Large intestine (tissue), 12 donors: ENCODE measurements at places on chromosomes 5 and 9.

DNA sequence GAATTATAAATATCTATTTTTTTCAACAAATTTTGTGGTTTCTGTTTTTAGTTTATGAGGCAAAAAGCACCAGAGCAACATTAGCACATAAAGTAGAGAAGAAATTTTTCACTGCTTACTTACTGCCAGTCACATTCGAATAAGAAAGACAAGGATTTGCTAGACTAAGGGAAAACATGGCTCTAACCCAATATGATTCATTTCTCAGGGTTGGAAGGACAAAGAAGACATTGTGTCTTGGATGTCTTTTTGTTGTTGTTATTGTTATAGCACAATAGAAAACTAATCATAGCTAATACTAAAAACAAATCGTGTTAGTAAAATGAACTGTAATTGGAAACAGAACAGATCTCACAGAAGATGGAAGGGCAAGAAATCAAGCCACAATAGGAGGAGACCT is 90.9 kb upstream of the SLCO6A1 start:
- no peaks in the 10 kb centered on the region for H3K4me1 ChIP-seq
- H3K36me3 ChIP-seq: no peaks in the 10 kb centered on the region
- H3K27ac ChIP-seq: no peak overlapping the region
- H3K27me3 ChIP-seq: no peaks in the 10 kb centered on the region
- DNase-seq: no peak
- no peak overlapping the region for H3K4me3 ChIP-seq

GRCh38 chr5:127536687-127537086 is 19.2 kb downstream of the PRRC1 start:
- no peak overlapping the region for H3K27ac ChIP-seq
- DNase-seq: no peak
- H3K4me3 ChIP-seq: no peak overlapping the region
- peaks cover 54% of the 10 kb centered on the region for H3K36me3 ChIP-seq

- no peak overlapping the region for H3K4me3 ChIP-seq
- no peaks in the 10 kb centered on the region for H3K36me3 ChIP-seq
- no peaks in the 10 kb centered on the region for H3K27me3 ChIP-seq
- H3K27ac ChIP-seq: no peak overlapping the region
- no peak for DNase-seq
- no peaks in the 10 kb centered on the region for H3K4me1 ChIP-seq
These were observed 211.2 kb downstream of the CDK5RAP2 start for GRCh38 chr9:120368799-120369198.

DNA sequence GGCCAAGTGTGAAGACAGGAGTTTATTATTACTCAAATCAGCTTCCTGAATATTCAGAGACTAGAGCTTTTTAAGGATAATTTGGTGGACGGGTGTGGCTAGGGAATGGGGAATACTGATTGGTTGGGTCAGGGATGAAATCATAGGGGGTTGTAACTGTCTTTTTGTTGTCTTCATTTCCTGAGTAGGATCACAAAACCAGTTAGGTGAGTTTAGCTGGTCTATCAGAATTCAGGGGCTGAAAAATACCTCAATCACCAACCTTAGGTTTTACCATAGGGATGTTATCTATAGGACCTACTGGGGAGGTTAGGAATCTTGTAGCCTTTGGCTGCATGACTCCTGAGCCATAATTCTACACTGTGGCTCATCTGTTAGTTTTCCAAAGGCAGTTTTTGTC is 235.8 kb downstream of the YTHDC2 start:
- no peaks in the 10 kb centered on the region for H3K4me1 ChIP-seq
- DNase-seq: no peak
- H3K27ac ChIP-seq: no peak overlapping the region
- no peaks in the 10 kb centered on the region for H3K36me3 ChIP-seq
